ENCODE measurements at places on chromosomes 2 and 18. TPM values are rescaled to one million over a fixed set of nuclear protein-coding genes. Genes with fewer than 3 reads are reported as not detected.

DNA sequence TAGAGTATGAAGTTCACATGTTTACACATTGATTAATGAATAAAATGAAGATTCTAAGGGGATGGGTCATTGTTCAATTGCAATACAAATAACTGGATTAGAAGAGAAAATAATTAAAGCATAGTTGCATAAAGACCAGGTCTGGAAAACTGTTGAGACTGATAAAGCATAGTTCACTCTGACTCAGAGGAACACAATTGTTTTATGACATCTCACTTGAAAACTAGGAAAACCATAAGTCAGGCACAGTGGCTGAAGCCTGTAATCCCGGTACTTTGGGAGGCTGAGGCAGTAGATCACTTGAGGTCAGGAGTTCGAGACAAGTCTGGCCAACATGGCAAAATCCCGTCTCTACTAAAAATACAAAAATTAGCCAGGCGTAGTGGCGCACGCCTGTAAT, 46.7 kb downstream of the PLA2R1 start:
- DNase-seq = no peak

- no peak for DNase-seq
These were observed 5.4 kb downstream of the SOX11 start for GRCh38 chr2:5697562-5697961.

- no peak for DNase-seq
These were observed 97.9 kb upstream of the RND3 start for GRCh38 chr2:150585221-150585971.

DNA sequence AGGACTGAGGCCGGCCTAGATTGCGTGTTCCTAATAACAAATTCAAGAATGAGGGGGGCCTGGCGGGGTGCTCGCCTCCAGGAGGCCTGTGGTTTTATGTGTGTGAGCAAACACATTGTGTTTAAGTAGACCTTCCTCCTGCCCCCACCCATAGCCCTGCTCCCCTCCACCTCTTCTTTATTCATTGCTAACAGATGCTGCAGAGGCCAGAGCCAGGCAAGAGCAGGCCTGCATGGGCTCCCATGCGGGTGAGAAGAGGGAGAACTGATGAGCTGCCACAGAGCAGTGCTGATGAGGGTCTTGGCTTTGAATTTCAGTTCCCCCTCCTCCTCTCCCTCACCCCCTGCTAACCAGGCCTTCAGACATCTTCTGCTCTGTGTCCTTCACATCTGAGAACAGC, 154.6 kb downstream of the OSR1 start:
- DNase-seq = no peak

- DNase-seq = no peak
These were observed 67.6 kb upstream of the ZCCHC2 start for GRCh38 chr18:62455222-62455621.

DNA sequence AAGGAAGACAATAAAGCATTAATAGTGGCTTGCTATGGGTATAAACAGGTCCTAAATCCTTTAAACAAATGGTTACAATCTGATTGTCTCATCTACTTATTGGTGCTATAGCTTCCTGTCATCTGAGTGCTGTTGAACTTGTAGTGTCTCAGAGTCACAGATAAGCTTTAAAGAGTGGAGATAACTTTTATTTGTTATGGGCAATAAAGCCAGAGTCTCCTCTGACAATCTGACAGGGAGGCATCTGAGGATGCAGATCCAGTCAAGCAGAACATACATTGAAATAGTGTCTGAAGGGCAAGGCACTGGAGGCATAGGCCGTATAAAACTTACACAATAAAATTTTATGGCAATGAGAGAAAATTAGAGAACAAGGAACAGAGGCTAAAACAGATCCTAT, 1132.4 kb upstream of the CDH2 start:
- DNase-seq = no peak

CDH19 gene
- total RNA-seq = not detected

Measured in H7 (cell line).